Activated CD4-positive, CD25-positive, alpha-beta regulatory T cell treated with anti-CD3 and anti-CD28 coated beads, Interleukin-2, amount 50 U/mL, for 72 hours (primary cell): ENCODE measurements at places on chromosomes 4 and X.

DNA sequence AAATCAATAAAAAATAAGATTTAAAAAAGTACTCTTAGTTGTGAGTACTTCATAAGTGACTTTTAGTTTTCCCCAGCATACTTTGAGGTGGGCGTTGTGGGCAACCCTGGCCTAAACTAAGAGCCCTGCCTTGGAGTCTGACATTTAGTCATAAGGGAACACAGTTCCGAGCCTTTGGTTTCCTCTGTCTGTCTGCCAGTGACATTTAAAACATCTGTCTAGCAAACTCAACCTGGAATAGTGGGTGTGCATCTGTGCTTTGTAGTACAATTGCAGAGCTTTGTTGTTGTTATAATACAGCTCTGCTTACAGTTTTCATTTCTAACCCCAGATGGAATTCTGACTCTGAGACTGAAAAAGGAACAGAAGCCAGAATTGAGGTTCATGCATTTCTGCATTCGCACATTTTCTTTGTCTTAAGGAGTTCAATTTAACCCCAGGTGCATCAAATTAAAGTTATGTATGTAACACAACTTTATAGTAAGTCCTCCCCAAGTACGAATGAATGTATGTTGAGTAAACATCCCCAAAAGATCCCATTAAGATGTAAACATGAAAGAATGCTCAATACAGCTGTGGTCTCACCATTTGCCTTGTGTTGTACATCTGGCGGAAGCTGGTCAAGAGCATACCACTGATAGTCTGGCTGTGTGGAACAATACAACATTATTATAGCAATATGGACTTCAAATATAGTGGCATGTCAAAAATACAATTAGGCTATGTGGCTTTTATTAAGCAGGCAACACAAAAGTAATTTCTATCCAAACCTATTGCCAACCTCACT lies 25.9 kb downstream of the TNIP3 start:
- DNase-seq: no peak

- no peak for DNase-seq
These were observed 8.6 kb upstream of the PDHA1 start for GRCh38 chrX:19334945-19335626.

DNA sequence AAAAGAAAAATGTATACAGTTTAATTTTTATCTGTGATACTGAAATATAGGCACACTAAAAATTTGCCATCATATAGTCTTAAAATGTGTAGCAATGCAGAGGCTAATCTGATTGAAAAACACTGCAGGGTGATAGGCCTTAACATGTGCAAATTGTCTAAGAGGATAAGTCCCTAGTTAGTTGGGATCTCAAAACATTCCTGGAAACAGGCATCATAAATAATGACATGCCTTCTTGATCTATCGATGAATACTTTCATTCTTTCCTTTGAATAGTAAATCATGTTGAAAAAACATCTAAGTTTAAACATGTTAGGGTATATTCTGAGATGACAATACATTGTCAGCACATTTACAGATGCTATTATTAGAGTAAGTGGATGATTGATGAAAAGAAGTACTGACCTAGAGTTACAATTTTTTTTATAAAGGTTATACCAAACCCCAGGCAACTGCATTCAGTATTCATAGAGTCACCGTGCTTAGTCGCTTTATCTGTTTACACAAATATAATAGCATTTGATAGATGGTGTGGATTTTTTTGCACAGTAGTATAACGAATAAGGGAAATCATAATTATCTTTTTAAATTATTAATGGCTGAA lies 668.2 kb upstream of the ADGRL3 start:
- no peak for DNase-seq

DNA sequence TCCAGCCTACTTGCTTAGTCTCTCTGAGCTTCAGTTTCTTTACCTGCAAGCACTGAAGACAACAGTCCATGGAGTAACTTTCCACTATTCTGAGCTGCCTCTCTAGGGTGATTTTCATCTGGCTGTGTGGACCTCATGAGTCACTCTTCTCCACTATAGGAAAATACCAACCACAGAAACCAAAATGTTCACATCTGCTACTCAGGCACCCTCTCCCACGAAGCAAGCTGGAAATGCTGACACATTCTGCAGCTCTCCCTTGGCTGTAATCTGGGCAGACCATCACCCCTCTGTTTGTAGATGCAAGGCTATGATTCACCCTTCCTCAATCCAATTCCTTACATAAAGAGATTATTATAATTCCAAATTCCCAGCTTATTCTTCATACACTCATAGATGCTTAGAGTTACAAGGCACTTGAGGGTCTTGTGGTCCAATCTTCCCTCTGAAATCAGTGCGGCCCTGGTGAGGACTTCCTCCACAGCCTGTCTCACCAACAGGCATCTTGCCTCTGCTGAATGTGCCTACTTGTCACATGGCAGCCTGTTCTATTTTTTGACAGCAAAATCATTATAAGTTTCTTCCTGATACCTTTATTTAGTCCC lies 97.0 kb upstream of the LNX1 start:
- no peak for DNase-seq

- no peak for DNase-seq
These were observed 19.8 kb upstream of the XG start for GRCh38 chrX:2732076-2732475.

DNA sequence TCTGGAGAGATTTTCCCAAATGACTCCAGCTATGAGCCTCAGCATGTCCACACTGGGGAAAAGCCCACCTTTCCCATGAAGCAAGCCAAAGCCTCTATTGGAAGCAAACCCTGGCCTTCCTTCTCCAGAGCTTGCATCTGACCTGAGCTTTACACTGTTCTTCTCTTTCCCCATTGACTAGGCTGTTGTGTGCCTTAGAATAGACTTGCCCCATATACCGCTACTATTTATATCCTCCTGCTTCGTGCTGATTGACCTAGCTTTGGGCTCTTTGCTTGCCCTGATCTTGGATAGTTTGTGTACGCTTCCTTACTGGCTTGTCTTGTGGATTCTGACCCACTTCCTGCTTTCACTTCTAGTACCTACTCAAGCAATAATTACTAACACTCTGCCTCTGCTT lies 30.9 kb downstream of the FAM9B start:
- no peak for DNase-seq

DNA sequence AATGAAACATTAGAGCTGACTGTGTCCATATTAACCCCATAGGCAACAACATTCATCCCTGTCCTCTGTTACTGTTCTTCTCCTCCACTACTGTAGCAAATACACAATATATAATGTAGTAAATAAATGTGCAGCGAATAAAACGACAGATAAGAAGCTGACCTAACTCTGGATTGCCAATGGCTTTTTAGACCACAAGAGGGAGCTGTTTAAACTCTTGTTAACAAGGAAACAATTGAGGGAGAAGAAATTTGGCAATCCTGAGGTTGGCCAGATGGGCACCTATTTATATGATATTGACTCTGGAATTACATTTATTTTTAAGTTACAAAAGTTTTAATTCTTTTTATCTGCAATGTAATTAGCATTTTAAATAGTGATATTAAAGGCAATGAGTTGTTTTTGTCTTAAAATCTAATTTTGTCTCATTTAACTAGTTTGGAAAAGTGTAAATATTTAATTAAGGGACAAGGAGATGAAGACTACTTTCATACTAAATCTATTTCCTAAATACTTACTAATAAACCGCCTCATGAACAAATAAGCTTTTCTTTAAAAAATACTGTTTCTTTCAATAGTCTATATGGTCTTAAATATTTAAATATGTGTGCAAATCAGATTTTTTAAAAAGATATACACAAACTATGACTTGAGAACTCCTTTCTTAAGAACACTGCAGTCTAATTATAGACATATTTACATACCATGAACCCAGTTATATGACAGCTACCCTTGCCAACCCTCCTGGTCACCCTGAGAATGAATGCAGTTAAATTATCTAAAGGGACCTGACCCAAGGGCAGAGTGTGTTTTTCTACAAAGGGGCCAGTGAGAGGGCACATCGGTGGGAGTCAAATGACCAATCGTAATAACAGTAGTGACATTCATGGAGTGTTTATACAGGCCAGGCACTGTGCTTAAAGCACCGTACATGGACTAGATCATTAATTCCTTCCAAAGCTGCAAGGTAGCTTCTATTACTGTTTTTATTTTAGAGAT lies 52.9 kb upstream of the HPF1 start:
- no peak for DNase-seq

GRCh38 chr4:95105983-95106382 lies 348.2 kb downstream of the BMPR1B start:
- DNase-seq: no peak

- DNase-seq: no peak
These were observed 39.2 kb downstream of the POLA1 start for GRCh38 chrX:24732766-24733500.

- no peak for DNase-seq
These were observed 20.3 kb upstream of the DHX15 start for GRCh38 chr4:24604558-24605214.

DNA sequence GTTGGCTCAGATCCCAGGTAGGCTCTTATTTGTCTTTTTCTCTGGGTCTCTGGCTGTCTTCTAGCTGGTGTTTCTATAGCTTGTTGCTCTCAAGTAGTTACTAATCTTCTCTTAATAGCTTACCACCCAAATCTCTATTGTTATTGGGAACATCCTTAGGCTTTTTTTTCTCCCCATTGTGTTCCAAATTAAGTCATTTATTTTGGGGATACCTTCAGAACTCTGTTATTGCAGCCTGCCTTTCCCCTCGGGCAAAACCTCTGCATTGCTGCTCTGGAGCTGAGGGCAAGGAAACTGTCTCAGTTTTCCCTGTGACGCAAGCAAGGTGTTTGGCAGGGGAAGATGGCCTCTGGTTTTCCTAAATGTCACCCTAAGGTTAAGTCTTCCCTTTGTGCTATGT lies 338.1 kb upstream of the ZCCHC13 start:
- no peak for DNase-seq

GRCh38 chr4:76001700-76002099 lies 5.6 kb downstream of the CXCL9 start:
- DNase-seq: no peak

DNA sequence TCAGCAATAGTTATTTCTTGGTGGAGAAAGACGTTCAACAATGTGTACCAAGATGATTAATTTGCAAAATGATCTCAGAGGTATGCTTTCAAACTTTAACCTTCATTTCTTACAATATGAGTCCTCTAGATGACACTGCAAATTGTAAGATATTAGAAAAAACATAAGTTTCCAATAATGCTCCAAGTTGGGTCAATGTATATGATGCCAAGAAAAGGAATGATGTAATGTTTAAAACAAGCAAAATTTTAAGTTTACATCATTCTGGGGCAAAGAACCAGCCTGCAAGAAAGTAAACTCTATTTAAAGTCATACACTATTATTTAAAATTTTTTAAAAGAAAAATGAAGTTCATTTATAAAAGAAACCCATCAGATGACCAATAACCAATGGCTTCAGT lies 56.1 kb downstream of the PRSS12 start:
- DNase-seq: no peak

GRCh38 chr4:29636961-29637360 lies 1083.2 kb upstream of the PCDH7 start:
- no peak for DNase-seq

GRCh38 chr4:128955751-128956150 lies 137.6 kb downstream of the SCLT1 start:
- no peak for DNase-seq

DNA sequence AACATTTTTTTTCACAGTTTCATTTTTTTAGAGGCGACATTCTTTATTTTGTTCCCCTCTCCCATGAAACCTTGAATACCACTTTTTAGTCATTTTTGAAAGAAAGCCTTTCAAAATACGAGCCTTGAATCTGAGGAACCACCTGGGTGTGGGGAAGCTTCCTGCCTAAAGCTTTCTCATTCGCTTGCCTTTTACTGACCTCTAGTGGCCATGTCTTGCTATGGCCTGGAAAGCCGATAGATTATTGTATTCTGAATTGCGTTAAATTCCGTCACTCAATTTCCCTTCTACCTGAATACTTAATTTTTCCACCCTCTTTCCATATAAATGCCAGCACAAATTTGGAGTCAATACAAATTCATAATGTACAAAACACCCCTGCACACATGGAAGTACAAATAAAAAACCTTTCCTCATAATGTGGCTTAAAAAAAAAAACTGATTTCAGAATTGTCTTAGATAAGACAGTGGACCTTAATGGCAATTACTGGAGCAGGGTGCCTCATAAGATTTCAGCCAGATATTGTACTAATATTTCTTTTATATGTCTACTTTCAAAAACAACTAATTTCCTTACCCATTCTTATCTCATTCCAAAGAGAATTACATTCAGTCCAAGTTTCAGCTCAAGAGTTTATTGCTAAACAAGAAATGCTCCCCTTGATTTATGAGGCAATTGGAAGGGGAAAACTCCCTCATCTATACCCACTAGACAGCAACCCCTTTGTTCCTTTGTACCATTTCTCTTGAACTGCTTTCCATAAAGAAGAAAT lies 217.9 kb downstream of the CENPC start:
- no peak for DNase-seq

GRCh38 chr4:136784326-136784725 lies 748.0 kb downstream of the PCDH18 start:
- no peak for DNase-seq

DNA sequence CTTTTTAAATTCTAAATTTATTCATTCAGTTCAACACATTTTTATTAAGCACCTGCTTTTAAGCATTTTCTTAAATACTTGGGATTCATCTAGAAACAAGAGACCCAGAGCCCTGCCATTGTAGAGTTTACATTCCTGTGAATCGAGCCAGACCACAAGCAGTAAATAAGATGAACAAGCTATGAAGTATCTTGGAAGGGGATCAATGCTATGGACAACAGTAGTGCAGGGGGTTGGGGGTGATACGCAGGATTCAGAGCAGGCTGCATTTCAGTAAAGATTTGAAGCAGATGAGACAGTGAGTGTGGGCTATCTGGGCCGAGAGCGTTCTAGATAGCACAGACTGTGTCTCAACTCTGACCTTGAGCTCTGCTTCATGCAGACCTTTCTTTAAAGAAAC lies 35.1 kb downstream of the CLDN22 start:
- no peak for DNase-seq

GRCh38 chr4:40375095-40375494 lies 40.0 kb downstream of the CHRNA9 start:
- DNase-seq: no peak

DNA sequence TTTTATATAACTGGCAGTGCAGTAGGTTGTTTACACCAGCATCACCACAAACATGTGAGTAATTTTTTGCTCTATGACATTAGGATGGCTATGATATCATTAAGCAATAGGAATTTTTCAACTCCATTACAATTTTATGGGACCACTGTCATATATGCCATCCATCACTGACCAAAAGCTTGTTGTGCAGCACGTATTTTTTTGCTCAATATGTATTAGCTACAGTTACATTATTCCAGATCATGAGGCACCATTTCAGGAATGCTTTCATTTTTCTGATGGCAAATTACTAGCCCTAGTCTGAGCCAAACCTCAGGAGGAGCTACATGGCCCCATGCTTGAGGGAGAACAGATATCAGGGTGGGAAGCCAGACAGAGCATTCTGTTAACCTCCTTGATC lies 56.8 kb upstream of the DCLK2 start:
- no peak for DNase-seq

- DNase-seq: no peak
These were observed 34.2 kb downstream of the BCOR start for GRCh38 chrX:40063555-40063954.

- peak; percentile 1 for DNase-seq
These were observed 20.7 kb downstream of the PSAPL1 start for GRCh38 chr4:7414046-7414445.

GRCh38 chr4:8072235-8072968 lies 86.2 kb downstream of the ABLIM2 start:
- no peak for DNase-seq
